Cardiac fibroblast (primary cell): ENCODE measurements at places on chromosomes 2 and 18.

- no peak for DNase-seq
Measured at GRCh38 chr18:26003817-26004216, 86.6 kb downstream of the SS18 start.

DNA sequence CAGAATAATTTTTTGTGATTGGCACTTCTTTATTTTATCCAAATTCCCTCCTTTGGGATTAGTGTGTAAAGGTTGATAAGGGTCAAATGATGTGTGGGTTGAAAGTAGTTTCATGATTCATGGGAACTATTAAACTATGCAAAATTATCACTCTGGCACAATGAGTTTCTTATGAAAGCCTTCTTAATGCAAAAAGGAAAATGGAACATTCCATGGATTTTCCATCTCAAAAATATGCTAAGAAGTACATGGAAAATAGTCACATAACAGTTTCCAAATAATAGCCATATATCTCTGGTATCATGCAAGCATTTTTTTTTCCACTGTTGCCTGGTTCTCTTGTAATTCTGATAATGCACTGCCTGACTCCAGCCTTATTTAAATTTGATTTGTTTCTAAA is 639.7 kb downstream of the NR4A2 start:
- DNase-seq, result no peak

DNA sequence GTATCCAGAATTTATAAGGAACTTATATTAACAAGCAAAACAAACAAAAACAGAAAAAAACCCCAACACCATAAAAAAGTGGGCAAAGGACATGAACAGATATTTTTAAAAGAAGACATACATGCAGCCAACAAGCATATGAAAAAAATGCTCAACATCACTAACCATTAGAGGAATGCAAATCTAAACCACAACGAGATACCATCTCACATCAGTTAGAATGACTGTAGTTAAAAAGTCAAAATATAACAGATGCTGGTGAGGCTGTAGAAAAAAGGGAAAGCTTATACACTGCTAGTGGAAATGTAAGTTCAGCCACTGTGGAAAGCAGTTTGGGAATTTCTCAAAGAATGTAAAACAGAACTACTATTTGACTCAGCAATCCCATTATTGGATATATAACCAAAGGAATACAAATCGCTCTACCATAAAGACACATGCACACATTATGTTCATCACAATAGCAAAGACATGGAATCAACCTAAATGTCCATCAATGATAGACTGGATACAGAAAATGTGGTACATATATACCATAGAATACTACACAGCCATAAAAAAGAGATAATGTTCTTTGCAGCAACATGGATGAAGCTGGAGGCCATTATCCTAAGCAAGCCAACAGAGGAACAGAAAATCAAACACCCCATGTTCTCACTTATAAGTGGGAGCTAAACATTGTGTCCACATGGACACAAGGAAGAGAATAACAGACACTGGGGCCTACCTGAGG is 25.3 kb downstream of the PREPL start:
- DNase-seq, result no peak

DNA sequence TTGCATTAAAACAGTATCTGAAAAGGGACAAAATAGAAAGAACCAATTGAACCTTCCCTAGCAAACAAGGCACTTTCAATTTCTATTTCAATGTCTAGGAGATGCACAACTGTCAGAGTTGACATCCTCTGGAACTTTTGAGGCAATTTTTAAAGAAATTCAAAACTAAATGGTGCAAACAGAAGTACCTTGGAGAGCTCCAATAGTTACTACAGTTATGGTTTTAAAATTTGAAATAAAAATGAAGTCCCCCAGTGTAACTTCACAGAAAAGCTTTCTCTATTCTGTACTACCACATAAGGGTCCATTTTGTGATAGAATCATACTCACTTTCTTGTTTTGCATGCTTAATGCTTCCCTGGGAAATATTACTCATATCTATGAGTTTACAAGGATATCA is 162.1 kb downstream of the KCNH7 start:
- DNase-seq, result no peak

DNA sequence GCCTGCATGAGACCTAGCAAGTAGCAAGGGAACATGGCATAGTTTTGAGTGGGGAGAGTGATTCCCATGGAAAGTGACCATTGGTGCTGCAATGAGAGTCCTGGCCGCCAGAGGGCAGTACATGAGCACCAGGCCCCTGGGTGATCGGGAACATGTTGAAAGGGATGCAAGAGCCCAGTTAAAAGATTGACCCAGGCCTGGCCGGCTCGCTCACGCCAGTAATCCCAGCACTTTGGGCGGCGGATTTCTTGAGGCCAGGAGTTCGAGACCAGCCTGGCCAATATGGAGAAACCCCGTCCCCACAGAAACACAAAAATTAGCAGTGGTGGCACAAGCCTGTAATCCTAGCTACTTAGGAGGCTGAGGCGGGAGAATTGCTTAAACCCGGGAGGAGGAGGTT is 22.2 kb downstream of the FAP start:
- peak; percentile 83 for DNase-seq

- DNase-seq, result peak; percentile 48
Measured at GRCh38 chr2:158740127-158740526, 55.0 kb upstream of the DAPL1 start.

DNA sequence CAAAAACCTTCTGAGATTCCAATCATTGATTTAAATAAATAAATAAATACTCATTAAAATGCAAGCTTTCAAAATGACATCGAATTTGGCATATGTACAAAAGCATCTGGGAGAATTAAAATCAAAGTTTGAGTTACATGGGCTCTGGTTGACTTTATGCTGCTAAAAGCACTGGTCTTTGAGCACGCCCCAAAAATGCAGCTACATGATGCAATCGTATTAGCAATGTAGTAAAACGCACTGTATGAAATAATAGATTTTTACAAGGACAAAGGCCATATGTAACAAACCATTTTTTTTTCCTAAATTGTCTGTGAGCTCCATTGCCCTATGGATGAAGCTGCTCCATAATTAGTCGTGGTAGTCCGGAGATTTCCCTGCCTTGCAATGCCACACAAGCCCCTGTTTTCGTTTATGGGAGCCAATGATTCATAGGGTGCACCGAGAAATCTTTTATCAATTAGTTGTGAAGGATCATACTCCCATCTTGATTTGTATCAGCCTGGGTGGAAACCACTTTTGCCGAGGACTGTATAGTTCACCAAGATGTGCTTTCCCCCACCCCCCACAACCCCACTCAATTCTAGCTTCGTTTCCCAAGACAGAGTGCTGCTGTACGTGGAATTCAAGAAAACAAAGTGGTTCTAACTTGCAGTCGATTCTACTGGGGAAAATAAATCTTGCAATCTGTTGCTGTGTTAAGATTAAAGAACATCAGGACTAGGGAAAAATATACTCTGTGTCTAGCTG is 268.4 kb downstream of the IRS1 start:
- no peak for DNase-seq

GRCh38 chr2:207802650-207803049 is 32.9 kb upstream of the FZD5 start:
- no peak for DNase-seq

- no peak for DNase-seq
Measured at GRCh38 chr2:2086914-2087313, 244.2 kb downstream of the MYT1L start.

DNA sequence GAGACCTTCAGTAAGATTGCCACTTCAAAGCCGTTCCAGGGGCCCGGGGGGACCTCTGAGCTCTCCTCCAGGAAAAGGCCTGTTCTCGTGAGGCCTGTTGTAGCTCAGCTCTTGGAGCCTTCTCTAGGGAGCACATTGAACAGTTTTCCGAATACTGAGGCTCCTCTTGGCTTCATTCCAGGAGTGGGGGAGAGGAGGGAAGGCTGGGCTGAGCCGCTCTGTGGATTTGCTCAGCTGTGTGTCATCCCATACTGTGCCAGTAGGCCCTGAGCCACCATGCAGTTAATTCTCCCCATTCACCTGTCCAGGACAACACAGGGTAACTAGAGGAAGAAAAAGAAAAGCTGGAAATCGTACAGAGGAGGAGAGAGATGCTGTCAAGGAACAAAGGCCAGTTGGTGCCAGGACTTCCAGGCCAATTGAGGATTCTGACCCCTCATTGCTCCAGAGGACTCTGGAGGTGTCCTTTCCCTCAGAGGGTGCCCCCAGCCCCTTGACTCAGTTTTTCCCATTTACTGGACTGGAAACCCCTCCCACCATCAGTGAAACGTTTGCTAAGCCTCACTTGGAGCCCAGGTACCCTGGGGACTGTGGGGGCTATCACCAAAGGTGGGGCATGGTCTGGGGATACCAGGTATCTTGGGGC is 41.4 kb downstream of the HS1BP3 start:
- DNase-seq, result peak; percentile 90

- no peak for DNase-seq
Measured at GRCh38 chr2:101675512-101675911, 22.0 kb upstream of the MAP4K4 start.

DNA sequence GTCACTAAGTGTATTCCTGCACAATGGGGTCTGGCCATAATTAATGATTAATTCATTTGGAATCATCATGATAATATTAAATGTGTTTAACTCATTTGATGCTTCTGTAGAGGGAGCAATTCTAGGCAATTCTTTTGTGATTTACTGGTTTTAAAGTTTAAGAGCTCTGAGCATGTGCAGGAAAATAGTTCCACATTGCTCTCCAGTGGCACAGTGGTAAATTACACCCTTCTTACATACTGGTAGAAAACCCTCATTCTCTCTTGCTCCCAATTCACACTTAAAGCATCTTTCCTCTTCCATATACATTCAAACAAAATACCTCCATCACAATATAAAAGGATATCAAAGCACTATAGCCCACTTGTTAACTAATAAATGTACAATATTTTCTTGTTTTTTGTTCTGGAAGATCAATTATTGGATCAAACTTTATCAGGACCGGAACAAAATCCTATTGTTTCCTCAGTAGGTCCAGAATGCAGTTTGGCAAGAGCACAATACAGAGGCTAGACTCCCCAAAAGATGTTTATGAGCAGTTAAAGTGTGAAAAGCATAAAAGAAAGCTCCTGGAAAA is 844.3 kb downstream of the MBD2 start:
- peak; percentile 56 for DNase-seq

- DNase-seq, result no peak
Measured at GRCh38 chr2:197183355-197183754, 127.2 kb downstream of the ANKRD44 start.

GRCh38 chr2:47520825-47521665 is 118.1 kb downstream of the MSH2 start:
- DNase-seq, result peak; percentile 62
